Astrocyte of the spinal cord (primary cell): ENCODE measurements at places on chromosomes 7 and 10.

DNA sequence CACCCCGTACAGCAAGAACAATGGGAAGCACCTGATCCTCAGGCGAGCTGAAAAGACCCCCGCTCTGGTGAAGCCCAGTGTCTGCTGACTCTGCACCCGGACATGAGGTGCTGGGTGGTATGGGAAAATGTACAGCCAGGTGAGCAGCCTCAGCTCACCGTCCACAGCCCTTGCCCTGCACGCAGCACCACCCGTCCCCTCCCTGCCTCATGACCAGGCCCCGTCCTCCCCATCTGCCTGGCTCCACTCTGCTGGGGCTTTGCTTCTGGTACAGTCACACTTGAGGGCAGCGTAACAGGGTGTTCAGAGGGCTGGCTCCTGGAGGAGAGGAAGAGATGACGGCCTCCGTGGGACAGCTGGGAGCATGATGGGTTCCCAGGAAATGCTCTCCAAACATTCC is 49.1 kb downstream of the NCAPG2 start:
- no peak for DNase-seq

DNA sequence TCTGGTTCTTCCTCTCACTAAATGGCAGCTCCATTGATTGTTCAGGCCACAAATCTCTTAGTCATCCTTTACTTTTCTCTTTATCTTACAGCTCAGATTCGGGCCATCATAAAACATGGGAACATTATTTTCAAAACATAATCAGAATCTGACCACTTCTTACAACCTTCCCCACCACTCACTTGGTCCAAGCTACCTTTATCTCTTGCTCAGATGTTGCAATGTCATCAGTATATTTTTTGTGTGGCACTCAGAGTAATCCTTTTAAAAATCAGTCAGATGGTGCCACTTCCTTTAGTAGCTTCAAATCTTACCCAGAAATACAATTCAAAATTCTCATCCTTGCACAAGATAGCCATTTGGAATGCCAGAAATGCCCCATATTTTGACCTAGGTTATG is 34.5 kb upstream of the FAM3C start:
- DNase-seq = no peak

DNA sequence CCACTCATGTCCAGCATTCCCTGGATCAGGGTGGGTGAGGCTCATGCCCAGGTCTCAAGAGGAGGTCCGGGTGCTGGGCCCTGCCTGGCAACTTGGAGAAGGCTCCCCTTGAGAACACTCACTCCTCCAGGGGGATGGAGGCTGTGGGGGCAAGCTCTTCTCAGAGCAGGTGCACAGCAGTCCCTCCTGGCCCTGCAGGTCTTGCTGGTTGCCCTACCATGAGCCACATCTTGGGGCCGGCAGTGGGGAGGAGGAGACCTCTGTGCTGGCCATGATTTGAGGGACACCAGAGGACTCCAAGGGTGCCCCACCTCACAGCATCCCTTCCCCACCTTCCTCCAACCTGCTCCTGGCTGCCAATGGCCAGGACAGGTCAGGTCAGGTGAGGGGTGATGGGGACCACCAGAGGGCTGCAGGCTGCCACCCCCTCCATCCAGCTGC is 87.4 kb upstream of the RET start:
- DNase-seq = no peak

- no peak for DNase-seq
Measured at GRCh38 chr10:8233832-8234259, 179.4 kb downstream of the GATA3 start.

- DNase-seq = no peak
Measured at GRCh38 chr10:115321360-115321759, 228.2 kb downstream of the ATRNL1 start.

- DNase-seq = no peak
Measured at GRCh38 chr7:25726170-25726780, 425.7 kb upstream of the NFE2L3 start.

GRCh38 chr7:158973440-158973839 is 117.1 kb downstream of the DYNC2I1 start:
- DNase-seq = no peak

DNA sequence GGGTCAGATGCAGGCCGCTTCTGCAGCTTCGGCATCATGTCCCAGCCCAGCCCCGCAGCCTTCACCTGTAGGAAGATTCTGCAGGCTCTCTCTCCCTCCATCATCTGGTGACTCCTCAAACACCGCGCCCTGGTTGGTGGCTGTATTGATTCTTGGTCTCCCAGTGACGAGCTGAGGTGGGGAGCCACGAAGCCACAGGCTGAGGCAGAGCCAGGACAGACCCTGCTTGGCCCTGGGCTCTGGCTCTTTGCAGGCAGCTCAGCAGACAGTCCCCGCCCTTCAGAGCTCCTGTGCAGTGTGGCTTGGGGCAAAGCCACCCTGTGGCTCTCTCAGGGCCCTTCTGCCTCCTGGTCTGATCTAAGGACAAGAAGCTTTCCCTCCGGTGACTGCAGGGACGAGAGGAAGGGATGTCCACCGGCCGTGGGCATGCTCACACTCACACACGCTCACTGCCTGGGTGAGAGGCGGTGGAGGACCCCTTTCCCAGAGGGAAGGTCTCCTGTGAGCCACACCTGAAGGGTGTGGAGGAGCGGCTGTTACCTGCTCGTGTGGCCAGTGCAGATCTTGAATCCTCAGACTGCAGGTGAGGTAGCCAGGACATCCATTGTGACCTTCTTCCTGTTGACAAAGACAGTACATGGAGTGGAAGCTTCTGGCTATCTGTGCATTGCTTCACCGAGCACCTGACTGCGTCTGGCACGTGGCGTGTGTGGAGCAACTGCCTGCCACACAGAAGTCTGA is 79.6 kb downstream of the INPP5A start:
- no peak for DNase-seq

- DNase-seq = no peak
Measured at GRCh38 chr10:1731592-1731991, 5.7 kb downstream of the ADARB2 start.

DNA sequence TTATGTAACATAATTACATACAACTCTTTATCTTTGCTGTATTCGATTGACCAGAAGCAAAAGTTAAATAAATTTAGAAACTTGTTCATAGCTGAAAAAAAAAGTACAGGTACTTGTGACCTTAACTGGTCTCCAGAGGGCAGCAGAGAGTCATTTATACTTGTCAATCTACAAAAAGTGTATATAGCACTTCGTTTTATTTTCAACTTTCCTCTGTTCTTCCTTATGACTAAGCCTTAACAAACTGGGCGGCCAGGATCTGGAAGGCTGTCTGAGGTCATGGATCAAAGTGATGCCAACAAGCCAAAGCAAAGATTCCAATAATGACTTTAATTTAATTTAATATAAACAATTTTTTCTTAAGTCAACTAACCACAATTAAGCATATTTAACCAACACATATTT is 29.8 kb downstream of the C10orf67 start:
- DNase-seq = peak; percentile 80

DNA sequence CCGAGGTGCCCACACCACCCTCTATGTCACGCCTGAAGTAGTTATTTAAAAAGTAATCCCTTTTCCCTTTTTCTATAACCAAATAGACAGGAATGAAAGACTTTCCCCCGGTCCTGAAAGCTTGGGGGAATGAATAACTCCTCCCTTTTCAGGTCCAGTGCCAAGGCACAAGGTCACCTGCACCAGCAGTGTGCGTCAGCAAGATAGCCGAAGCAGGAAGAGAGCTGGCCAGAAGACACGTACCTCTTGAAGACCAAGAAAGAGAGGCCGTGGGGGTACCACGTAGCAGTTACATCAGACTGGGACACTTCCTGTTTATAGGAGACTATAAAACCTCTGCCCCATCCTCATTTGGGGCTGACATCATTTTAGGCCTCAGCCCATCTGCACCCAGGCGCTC is 10.7 kb upstream of the AKR1B1 start:
- DNase-seq = no peak
